ENCODE measurements at places on chromosomes 7 and 10.
A peak's percentile ranks its signal among the peaks of the same experiment; 100 is the strongest.

- peak; percentile 4 for DNase-seq
These were observed 170.9 kb downstream of the POLR1F start for GRCh38 chr7:19537942-19538401.

DNA sequence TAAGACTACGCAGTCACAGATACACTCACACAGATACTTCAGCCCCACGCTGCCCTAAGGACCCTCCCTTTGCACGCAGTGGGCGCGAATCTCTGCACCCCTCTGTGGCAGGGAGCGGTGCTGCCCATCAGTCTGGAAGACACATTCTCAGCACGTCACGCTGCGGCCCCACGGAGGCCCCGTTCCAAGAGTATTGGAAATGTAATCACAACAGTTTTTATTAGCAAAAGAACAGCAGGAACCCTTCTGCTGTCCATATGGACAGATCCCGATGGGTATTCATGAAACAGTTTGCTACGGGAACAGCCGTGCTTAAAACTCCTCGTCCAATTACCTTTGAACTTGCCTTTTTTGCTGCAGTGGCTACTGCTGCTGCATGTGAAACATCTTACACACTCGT lies 131.0 kb downstream of the RPS24 start:
- no peak for DNase-seq

GRCh38 chr10:61063901-61064300 lies 119.9 kb upstream of the RHOBTB1 start:
- DNase-seq, result no peak

- no peak for DNase-seq
These were observed 5.0 kb downstream of the AKR1B10 start for GRCh38 chr7:134532180-134532953.

GRCh38 chr10:112006407-112006806 lies 177.2 kb downstream of the GPAM start:
- DNase-seq, result no peak

- DNase-seq, result no peak
These were observed 56.4 kb upstream of the FAM20C start for GRCh38 chr7:135731-136645.

GRCh38 chr7:6727663-6728062 lies 20.9 kb upstream of the ZNF12 start:
- no peak for DNase-seq

GRCh38 chr7:131959106-131959812 lies 402.8 kb upstream of the PODXL start:
- DNase-seq, result no peak

GRCh38 chr7:125445836-125446235 lies 516.2 kb upstream of the POT1 start:
- no peak for DNase-seq

DNA sequence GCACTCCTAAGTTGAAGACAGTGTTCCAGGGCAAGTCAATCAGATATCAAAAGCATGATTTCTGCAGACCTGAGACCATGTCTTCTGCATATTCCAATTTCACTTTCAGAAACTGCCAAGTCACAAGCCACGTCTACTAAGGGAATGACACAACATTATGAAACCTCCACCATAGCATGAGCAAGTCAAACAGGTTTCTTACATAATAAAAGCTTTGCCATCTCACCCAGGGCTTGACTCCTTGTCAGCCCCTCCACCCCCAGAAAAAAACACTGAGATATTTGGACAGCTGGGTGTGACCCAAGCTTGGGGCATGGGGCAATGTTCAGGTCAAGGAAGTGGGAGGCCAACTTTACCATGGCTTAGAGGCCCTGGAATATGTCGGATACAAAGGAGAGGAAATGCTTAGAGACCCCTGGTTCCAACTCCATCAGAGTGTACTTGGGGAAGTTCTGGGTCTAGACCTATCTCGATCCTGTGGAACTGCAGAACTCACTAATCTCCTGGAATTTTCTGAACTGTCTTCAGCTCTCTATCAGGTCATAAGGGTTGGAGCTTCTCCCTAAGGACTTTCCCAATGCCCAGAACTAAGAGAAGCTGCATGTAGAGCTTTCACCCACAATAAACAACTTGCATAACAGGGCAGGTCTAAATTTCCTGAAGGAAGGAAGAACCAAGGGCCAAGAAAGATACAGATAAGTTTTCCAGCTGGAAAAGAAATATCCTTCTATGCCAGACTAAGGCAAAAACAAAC lies 80.6 kb upstream of the NAMPT start:
- no peak for DNase-seq

DNA sequence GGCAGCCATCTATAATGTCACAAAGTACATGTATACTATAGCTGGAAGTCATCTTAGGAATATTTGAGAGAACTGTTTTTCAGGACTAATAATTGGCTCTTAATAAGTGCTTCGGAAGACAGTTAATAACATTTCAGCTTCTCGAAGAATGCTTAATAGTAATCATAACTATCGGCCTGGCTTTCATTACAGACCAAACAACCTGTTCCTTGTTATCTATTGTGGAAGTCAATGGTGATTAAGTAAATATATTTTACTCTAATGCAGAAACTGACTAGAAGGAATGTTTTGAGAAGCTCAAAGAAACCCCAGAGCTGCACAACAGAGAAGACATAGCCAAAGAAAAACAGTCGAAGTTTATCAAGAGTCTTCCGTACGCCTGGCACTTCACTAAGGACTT lies 106.8 kb upstream of the FAM133B start:
- DNase-seq, result no peak

GRCh38 chr10:112185959-112186358 lies 2.4 kb upstream of the GPAM start:
- DNase-seq, result no peak

DNA sequence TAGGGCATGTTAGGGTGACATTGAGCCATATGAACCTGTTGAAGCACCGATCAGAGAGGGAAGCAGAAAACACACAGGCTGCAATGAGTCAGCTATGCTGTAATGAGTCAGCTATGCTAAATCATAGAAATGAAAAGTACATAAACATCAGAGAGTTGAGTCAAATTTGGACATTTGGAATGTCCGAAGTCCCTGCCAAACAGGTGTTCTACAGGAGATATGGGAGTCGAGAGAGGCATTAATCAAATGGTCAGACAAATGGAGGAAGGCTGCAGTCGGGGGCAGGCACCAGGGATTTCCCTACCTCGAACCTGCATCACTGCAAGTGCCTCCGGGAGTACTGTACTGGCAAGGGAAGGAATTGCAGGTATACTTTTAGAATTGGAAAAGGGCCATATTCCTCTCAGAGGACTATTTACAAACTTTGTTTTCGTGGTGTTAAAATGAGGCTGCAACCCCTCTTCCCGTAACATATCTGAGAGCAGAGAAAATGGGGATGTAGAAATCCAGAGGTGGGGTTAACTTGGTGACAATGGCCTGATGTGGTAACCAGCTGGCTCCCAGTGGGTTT lies 8.8 kb upstream of the ZC3HAV1 start:
- DNase-seq, result peak; percentile 53

DNA sequence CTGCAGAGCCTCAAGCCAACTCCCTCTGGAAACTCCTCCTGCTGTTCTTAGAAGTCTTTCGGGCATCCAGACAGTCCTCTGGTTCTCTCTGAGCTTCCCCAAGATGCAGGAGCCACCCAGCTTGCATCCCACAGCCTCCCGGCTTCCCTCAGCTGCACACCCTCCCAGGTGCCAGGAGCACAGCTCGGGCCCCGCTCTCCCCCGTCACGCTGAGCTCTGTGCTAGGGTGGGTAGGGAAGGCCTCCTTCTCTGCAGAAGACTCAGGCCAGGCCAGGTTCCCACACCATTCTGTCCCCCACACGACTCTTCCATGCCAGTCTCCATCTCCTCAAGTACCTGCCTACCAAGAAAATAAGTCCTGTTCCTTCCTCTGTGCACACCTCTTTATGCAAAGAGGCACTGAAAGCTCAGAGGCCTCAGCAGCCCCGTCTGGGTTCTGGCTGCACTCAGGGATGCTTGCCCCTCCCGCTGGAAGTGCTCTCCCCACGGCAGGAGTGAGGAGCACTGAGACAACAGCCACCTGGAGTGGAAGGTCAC lies 537.1 kb downstream of the PTPRN2 start:
- DNase-seq, result no peak

DNA sequence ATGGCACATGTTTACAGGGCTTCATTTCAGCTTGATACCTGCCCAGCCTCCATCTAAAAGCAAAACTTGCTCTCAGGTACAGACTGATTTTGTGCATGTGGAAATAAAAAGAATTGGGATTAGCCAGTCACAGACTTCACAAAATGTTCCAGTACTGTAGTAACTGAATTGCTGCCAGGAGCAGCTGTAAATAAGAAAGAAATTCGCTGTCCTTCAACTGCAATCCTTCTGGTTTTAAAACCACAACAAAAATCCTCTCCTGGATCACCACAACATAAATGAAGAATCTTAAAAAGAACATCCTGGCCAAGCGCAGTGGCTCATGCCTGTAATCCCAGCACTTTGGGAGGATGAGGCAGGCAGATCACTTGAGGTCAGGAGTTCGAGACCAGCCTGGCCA lies 3.9 kb upstream of the MIOS start:
- DNase-seq, result no peak

- DNase-seq, result no peak
These were observed 463.3 kb upstream of the PODXL start for GRCh38 chr7:132019703-132020102.

DNA sequence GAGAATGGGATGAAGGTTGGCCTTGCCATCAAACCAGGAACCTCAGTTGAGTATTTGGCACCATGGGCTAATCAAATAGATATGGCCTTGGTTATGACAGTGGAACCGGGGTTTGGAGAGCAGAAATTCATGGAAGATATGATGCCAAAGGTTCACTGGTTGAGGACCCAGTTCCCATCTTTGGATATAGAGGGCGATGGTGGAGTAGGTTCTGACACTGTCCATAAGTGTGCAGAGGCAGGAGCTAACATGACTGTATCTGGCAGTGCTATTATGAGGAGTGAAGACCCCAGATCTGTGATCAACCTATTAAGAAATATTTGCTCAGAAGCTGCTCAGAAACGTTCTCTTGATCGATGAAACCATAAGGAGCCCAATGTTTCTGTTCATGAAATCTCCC lies 637 bp downstream of the RPEL1 start:
- DNase-seq, result no peak

DNA sequence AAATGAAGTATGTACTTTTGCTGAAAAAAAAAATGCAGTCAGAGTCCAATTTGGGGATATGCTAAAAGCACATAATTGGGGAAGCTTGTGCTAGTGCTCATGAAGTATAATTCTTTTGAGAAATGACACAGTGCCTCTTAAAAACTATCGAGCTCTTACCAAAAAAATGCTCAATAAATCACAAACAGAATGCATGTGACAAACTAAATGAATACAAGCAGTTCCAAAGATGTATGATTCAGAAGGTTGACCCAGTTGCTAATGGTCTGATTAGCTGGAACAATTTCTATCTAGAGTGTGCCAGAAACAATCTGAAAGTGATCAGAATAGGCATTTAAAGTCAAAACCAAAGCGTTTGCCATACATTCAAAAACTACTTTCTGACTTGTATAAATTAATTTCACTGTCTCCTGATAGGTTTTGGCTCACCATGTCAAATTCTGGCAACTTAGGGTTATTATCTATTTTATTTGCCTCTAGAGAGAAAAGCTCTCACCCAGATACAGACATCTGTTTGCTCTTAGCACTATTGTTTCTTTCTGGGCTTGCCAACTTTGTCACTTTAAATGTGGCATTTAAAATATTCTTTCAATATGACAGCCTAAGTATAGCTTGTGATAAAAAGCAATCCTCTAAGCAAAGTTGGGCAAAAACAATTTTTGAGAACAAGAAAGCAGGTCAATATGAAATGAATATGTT lies 114.7 kb upstream of the AHR start:
- DNase-seq, result no peak

GRCh38 chr10:88385601-88386203 lies 197.4 kb downstream of the RNLS start:
- DNase-seq, result no peak

- DNase-seq, result no peak
These were observed 2.8 kb upstream of the LRMDA start for GRCh38 chr10:75428434-75429158.

GRCh38 chr10:70568781-70569495 lies 33.6 kb downstream of the PRF1 start:
- DNase-seq, result no peak

DNA sequence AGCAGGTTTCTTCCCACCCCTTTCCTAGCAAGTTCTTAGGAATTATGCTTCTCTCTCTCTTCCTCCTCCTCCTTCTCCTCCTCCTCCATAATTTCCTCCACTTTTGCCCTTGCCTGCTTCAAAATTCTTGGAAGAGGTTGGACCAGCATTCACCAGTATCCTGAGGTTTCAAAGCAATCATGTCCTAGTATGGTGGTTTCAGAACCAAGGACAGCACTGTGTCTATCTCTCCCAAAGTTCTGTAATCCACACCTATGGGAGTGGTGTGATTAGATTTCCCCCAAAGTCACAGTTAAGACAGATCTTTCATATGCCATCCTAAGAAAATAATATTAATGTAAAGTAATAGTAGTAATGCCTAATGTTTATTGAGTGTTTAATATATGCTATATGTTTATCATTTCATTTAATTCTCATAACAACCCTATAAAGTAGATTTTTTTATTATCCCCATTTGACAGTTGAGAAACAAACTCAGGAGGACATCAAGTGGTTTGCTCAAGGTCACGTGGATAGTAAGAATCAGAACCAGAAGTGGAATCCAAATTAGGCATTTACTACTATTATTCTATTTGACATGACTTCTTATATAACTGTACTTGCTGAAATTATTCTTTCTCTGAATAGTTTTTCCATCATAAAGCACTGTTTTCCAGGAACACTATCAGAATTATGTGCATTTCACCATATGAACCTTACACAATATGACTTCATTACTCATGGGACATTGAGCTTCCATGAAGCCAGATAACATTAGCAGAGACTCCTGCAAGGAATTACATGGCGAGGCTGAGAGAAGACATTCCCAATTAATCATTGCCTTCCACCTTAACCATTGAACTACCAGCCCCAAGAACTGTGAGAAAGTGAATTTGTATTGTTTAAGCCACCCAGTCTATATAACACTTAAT lies 91.4 kb downstream of the IPMK start:
- DNase-seq, result peak; percentile 48

GRCh38 chr7:92832534-92833023 lies 3.8 kb downstream of the CDK6 start:
- DNase-seq, result no peak

DNA sequence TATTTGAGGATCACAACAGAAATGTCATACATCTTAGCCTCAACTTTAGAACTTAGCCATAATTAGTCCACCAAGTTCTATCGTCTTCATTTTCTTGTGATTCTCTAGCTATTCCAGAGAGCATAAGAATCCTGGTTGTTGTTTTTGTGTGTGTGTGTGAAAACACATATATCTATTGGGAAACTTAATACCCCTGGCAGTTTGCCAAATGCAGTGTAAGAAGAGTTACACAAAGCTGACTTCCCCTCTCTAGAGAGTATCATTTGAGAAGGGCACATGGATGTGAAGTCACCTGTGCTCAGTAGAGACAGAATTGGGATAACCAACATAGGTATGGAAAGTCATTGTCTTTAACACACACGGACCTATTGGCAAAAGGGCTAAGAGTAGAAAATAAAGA lies 19.3 kb downstream of the FOXI2 start:
- no peak for DNase-seq

DNA sequence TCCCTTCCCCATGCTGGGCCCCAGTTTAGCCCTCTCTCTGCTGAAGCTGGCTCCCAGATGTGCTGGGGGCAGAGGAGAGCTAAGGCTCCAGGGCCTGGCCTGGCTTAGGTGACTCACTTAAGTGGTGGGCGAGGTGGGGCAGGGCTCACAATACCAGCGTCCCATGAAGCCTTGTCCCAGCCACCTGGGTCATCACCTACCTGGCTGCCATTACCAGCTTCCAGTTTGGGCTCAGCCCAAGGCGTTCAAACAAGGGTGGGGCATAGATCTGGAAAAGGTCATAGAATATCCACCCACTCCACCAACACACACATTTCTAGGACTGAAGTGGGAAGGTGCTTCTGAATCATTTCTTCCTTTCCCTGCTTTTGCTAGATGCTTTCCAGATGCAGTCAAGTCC lies 8.3 kb downstream of the KAZALD1 start:
- DNase-seq, result no peak

Data from GM23338 (cell line).